ENCODE measurements at places on chromosomes 16 and 17.

GRCh38 chr16:54200720-54201119, 85.9 kb downstream of the IRX3 start:
- DNase-seq = no peak

GRCh38 chr16:12245921-12246720, 269.6 kb downstream of the SNX29 start:
- no peak for DNase-seq

- DNase-seq = no peak
These were observed 27.3 kb downstream of the TTYH2 start for GRCh38 chr17:74240618-74241205.

DNA sequence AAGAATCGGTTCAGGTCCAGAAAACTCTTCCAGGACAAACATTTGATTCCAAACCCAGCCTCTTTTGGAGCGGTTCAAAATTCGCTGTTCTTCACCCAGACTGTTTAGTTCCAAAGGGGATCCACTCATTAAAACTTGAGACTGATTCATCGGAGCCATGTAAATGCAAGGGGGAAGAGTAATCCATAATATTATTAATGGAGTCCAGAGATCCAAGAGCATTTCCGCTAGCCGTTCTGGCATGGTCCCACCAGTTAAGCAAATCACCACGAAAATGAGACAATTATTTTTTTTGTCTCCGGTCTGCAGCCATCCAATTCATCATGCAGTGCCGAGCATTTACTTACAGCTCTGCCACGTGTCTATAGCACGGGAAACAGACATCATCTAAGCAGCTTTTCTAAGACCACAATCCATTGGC, 15.1 kb downstream of the CDH8 start:
- no peak for DNase-seq

DNA sequence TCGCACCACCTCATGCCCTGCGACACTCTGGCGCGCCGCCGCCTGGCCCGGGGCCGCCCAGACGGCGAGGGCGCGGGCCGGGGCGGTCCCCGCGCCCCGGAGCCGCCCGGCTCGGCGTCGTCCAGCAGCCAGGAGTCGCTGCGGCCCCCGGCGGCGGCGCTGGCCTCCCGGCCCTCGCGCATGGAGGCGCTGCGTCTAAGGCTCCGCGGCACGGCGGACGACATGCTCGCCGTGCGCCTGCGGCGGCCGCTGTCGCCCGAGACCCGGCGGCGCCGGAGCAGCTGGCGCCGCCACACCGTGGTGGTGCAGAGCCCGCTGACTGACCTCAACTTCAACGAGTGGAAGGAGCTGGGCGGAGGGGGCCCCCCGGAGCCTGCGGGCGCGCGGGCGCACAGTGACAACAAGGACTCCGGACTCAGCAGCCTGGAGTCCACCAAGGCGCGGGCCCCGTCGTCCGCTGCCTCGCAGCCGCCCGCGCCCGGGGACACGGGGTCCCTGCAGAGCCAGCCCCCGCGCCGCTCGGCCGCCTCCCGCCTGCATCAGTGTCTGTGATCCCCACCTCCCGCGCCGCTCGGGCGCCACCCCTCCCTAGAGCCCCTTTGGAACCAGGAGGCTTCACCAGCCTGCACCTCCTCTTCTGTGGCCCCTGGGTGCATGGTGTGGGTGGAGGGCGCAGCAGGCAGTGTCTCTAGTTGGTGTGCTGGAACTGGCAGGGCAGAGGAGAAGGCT, 82.3 kb downstream of the ARHGAP23 start:
- no peak for DNase-seq

DNA sequence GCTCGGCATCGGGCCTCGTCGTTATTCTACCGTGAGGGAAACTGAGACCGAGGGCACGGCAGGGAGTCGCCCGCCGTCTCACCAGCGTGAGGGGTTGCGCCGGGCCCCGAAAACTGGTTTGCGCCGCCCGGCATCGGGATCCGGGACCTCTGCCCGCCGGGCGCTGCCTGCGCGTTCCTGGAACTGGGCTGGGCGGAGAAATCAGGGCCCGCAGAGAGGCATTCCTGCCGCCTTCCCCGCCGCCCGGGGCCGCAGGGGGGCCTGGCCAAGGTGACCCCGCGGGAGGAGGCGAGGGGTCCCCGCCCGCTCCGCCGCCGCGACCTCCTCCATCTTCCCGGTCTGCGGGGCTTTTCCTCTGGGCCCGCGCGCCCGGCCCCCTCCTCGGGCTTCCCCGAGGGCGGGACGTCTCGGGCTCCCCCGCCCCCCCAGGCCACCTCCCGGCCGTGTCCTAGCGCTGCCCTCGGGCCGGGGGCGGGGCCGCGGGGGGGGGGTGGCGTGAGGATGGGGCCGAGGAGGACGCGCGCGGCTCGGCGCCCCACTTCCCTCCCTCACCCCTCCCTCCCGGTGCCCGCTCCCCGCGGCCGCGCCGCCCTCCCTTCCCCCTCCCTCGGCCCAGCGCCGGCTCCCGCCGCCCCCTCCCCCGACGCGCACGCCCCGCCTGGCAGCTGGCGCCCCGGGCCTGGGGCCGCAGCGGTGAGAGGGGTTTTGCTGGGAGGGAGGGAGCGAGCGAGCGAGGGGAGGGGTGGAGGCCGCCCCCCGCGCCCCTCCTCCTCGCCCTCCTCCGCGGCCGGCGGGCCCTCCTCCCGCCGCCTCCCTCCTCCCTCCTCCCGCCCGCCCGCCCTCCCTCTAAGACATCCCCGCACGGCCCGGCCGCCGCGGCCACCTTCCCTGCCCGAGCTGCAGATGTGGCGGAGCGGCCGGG, at the start of gene GLIS2:
TSS of gene GLIS2 (plus strand) at position 882 of the 922 bp plus-strand sequence. CDS start 16,214 bp downstream, outside the sequence.
- no peak for DNase-seq

- DNase-seq = peak; percentile 54
These were observed 45.9 kb downstream of the PITPNM3 start for GRCh38 chr17:6510321-6510977.

GRCh38 chr17:1137465-1137894, 42.3 kb downstream of the ABR start:
- no peak for DNase-seq

DNA sequence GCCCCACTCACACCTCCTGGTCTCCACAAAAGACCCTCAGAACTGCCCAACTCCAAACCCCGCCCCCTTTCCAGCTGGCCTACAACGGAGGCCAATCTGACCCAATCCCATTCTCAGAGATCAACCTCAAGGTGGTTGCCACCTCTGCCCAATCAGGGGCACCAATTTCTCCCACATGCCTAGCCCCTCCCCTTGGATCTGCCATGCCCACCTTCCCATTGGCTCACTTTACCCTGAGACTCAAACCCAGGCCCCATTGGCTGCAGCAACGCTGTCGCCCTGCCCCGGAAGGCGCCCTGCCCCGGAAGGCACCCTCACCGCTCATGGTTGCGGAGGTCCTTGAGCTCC, 10.6 kb downstream of the ZNF668 start:
- DNase-seq = no peak

DNA sequence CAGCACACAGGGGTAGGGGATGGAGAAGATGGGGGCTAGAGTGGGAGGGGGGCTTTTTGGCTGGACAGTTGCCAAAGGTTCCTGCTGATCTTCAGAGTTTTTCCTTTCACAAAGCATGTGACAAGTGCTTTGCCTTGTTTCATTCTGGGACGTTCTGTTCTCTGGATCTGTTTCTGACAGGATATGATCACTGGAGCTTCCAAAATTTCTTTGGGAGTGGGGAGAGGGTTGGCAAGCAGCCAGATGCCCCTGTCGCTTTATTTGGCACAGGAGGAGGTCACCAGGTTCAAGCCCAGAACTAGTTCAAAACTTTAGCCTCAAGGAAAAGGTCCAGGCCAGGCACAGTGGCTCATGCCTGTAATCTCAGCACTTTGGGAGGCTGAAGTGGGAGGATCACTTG, 68.5 kb upstream of the TBX2 start:
- DNase-seq = no peak

- no peak for DNase-seq
These were observed at the start of gene ABCA9 for GRCh38 chr17:69060822-69061221. Gene ABCA9 (minus strand): TSS chr17:69060927. CDS start chr17:69051126, 9,801 bp downstream.

GRCh38 chr16:80971819-80972218, 34.9 kb downstream of the CMC2 start:
- DNase-seq = no peak

DNA sequence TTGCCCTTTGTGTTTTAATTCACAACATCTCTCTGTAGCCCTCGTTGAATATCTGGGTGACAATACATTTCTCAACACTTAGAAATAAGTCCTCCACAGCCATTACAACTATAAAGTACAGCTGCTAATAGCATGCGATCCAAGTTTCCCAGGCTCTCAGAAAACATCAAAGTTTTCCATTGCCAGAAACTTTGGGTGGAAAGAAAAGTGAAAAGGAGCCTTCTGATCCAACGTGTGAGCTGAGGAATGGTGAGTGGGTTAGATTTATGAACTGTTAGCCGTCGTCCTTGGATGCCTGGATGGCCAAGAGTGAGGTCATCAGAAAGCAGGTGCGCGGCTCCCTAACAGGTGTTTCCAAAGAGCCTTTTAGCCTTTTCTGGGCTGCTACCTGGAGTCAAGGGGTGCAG, 258.0 kb downstream of the PMP22 start:
- DNase-seq = no peak

- peak; percentile 95 for DNase-seq
These were observed 2.6 kb downstream of the MYL11 start for GRCh38 chr16:30377050-30377811.

- DNase-seq = peak; percentile 41
These were observed 3.7 kb upstream of the SPDYE4 start for GRCh38 chr17:8762012-8762411.
